ENCODE measurements at places on chromosomes 3 and 15.
A peak's percentile ranks its signal among the peaks of the same experiment; 100 is the strongest.

DNA sequence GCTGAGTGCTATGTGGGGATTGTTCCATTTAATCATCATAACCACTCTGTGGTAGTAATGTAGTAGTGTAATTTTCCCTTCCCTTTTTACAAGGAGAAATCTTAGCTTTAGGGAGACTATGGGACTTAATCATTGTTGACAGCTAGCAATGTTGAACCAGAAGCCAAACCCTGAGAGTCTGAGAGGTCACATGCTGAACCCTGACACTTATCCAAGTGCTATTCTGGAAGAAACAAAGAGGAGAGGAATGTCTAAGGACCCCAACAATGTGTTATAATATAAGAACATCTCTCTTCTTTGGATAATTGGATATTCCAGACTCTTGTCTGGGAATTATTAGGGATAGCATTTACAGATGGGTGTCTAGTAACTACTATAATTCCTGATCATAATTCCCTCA, 58.4 kb downstream of the GAP43 start:
- H3K27me3 ChIP-seq: no peaks in the 10 kb centered on the region
- peaks cover 9% of the 10 kb centered on the region for H3K4me1 ChIP-seq
- H3K4me3 ChIP-seq: no peak overlapping the region
- DNase-seq: no peak

DNA sequence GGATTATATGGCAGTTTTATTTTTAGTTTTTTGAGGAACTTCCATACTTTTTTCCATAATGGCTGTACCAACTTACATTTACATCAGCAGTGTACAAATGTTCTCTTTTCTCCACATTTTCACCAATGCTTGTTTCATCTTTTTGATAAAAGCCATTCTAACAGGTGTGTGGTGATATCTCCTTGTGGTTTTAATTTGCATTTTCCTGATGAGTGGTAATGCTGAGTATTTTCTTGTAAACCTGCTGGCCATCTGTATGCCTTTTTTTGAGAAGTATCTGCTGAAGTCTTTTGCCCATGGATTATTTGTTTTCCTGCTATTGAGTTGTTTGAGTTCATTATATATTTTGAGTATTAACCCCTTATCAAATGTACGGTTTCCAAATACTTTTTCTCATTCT, 50.6 kb downstream of the RPL39L start:
- H3K36me3 ChIP-seq: no peaks in the 10 kb centered on the region
- H3K27me3 ChIP-seq: no peaks in the 10 kb centered on the region
- H3K4me3 ChIP-seq: no peak overlapping the region
- no peak for DNase-seq
- H3K4me1 ChIP-seq: peaks cover 34% of the 10 kb centered on the region

DNA sequence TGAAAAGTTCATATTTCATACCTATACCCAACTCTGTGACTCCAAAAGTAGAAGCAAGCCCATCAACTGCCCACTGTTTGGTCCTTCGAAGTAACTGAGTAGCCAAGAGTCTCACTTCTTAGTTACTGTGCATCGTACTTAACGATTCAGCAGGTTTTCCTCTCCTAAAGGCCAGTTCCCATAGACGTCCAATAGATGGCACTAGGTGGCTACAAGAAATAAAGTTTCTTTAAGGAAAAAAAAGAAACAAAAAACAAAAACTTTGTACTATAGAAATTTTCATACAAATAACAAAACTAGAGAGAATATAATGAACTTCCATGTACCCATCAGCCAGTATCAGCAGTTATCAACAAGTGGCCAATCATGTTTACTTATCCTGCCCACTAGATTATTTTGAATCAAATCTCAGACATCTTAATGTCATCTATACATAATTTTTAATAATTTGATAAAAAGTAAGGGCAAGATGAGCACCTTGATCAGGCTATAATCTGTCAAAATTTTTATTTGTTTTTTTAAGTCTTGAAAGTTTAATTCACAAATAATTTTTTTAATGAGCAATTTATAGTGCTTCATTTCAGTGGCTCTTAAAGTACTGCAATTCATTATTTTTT, 63.8 kb upstream of the ACP3 start:
- H3K36me3 ChIP-seq: no peaks in the 10 kb centered on the region
- no peak overlapping the region for H3K27ac ChIP-seq
- H3K27me3 ChIP-seq: no peaks in the 10 kb centered on the region
- H3K4me1 ChIP-seq: no peaks in the 10 kb centered on the region
- no peak for DNase-seq
- no peak overlapping the region for H3K4me3 ChIP-seq

- H3K27me3 ChIP-seq: no peaks in the 10 kb centered on the region
- no peak overlapping the region for H3K27ac ChIP-seq
- no peaks in the 10 kb centered on the region for H3K4me1 ChIP-seq
- no peak for DNase-seq
- H3K36me3 ChIP-seq: no peaks in the 10 kb centered on the region
Observed at GRCh38 chr3:170055209-170055608, 17.4 kb downstream of the GPR160 start.

DNA sequence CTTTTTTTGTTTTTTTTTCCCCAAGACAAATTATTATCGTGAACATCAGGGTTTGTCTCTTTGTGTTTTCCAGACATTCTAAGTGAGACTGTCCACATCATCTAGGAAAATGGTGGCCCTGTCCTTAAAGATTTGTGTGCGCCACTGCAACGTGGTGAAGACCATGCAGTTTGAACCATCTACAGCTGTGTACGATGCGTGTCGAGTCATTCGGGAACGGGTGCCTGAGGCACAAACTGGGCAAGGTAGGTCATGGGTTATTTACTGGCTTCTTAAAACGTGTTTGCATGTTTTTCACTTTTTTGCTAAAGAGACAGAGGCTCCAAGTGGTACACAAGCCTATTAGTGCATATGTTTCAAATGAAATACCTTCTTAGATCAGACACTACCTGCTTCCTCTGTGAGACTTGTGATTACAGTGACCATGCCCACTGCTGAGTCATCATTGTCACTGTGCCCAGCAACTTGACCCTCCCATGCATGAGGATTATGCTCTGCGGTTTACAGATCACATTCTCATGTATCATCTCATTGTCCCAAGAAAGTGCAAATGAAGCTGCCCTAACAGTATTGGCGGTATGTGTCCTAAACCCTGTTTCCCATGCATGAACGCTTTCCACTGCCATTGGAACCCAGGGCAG, 395.2 kb upstream of the TPM1 start:
- peaks cover 3% of the 10 kb centered on the region for H3K36me3 ChIP-seq
- no peaks in the 10 kb centered on the region for H3K27me3 ChIP-seq
- no peak overlapping the region for H3K4me3 ChIP-seq
- no peak for DNase-seq

- peaks cover 24% of the 10 kb centered on the region for H3K4me1 ChIP-seq
- peak; percentile 87 for DNase-seq
- H3K27ac ChIP-seq: peak within 1 kb of the TSS; percentile 99
- peak within 1 kb of the TSS; percentile 90 for H3K4me3 ChIP-seq
- H3K36me3 ChIP-seq: no peaks in the 10 kb centered on the region
- H3K27me3 ChIP-seq: no peaks in the 10 kb centered on the region
Observed at GRCh38 chr3:126180477-126181397, at the start of gene ALDH1L1. Gene ALDH1L1, minus strand, starts transcription at chr3:126180586. Its CDS starts 19,607 bp downstream, at chr3:126160979.

DNA sequence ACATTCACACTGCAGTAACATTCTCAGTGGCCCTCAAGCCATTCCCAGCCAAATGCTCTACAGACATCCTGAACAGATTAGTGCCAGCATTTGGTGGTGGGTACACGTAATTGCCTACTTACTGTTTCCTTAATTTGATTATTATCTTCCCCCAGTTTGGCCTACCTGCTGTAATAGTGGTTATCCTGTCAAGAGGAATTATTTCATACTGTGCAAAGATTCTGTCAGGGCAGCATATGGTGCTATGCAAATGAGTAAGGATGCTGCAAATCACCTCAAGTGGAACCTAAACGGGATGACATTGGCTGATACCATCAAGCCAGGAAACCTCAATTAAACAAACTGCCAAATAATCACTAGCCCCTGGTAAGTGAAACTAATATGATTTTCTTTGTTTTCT, 88.7 kb downstream of the SEMA6D start:
- no peaks in the 10 kb centered on the region for H3K4me1 ChIP-seq
- no peaks in the 10 kb centered on the region for H3K27me3 ChIP-seq
- H3K36me3 ChIP-seq: no peaks in the 10 kb centered on the region
- no peak for DNase-seq
- no peak overlapping the region for H3K27ac ChIP-seq

DNA sequence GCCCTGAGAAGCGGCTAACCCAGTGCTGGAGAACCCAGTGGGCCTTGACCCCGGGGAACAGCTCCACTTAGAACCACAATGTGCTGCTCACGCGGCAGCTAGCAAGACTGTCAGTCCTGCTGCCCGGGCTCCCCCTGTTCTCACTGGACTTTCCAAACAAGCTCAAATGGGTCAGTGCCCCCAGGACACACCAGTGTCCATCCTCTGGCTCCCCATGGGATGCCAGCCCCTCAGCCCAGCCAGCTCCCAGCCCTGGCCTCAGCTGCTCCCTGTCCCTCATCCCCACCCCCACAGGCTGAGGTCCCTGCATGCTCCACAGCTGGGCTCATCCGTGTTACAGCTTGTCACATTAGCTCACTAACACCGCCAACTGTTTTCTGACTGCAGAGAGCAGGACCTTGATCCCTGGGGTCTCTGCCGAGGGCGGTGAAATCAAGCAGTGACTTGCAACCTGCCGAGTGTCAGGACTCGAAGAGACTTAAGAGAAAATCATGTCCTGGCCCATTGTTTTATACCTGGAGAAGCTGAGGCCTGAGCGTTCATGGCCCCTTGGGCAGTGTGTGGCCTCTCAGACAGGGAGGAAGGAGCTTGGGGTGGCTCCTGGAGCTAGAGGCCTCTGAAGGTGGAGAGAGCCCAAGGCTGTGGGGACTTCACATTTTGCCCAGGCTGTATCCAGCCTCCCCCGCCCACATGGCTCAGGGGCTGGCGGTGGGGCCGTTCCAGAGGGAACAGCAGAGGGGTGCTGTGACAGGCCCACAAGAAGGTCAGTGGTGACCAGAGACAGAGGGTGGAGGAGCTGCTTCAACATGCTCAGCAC, 157.5 kb downstream of the MEGF11 start:
- H3K36me3 ChIP-seq: no peaks in the 10 kb centered on the region
- no peak overlapping the region for H3K27ac ChIP-seq
- H3K4me3 ChIP-seq: no peak overlapping the region
- no peaks in the 10 kb centered on the region for H3K27me3 ChIP-seq
- H3K4me1 ChIP-seq: no peaks in the 10 kb centered on the region
- DNase-seq: no peak

- H3K27ac ChIP-seq: no peak overlapping the region
- H3K27me3 ChIP-seq: no peaks in the 10 kb centered on the region
- H3K4me1 ChIP-seq: peaks cover 6% of the 10 kb centered on the region
- H3K4me3 ChIP-seq: no peak overlapping the region
Observed at GRCh38 chr3:52402706-52403270, 42.1 kb downstream of the SEMA3G start.

GRCh38 chr3:188269040-188269439, 115.1 kb downstream of the LPP start:
- H3K4me1 ChIP-seq: peaks cover 57% of the 10 kb centered on the region
- H3K27ac ChIP-seq: peak overlapping the region; percentile 99
- H3K4me3 ChIP-seq: no peak overlapping the region
- H3K36me3 ChIP-seq: no peaks in the 10 kb centered on the region

GRCh38 chr3:188667926-188668325, 503.8 kb upstream of the TPRG1 start:
- H3K27me3 ChIP-seq: no peaks in the 10 kb centered on the region
- no peak overlapping the region for H3K27ac ChIP-seq
- H3K4me3 ChIP-seq: no peak overlapping the region
- DNase-seq: no peak
- no peaks in the 10 kb centered on the region for H3K36me3 ChIP-seq

GRCh38 chr3:20280257-20280656, 94.3 kb upstream of the SGO1 start:
- no peak overlapping the region for H3K4me3 ChIP-seq
- H3K27ac ChIP-seq: no peak overlapping the region
- DNase-seq: no peak
- no peaks in the 10 kb centered on the region for H3K27me3 ChIP-seq

DNA sequence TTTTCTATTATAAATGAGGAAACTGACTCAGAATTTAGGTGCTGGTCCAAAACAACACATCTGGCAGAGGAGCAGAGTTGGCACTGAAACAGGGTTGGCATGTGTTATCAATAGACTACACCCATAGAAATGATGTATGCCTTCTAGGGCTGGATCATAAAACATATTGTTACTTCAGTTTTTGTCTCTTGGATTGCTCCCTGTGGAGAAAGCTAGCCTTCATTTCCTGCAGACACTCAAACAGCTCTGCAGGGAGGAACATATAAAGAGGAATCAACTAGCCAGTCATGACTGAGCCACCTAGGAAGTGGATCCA, 507 bp upstream of the MRPL3 start:
- no peaks in the 10 kb centered on the region for H3K27me3 ChIP-seq
- H3K4me3 ChIP-seq: peak overlapping the region; percentile 95
- H3K36me3 ChIP-seq: peaks cover 4% of the 10 kb centered on the region
- H3K4me1 ChIP-seq: peaks cover 22% of the 10 kb centered on the region
- no peak for DNase-seq
- H3K27ac ChIP-seq: peak overlapping the region; percentile 81

DNA sequence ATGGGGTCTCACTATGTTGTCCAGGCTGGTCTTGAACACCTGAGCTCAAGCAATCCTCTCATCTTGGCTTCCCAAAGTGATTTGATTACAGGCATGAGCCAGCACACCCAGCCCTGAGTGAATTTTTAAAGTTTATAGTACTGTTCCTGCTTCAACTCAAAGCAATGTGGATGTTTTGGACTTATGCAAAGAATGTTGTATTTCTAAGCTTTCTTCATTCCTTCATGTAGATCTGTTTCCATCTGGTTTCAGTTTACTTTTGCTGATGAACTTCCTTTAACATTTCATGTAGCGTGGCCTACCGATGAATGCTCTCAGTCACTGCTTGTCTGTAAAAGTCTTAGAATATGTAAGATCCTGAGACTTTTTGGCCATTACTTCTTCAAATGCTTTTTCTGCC, 23.2 kb downstream of the NRG4 start:
- H3K4me1 ChIP-seq: no peaks in the 10 kb centered on the region
- H3K27ac ChIP-seq: no peak overlapping the region
- H3K36me3 ChIP-seq: no peaks in the 10 kb centered on the region
- no peaks in the 10 kb centered on the region for H3K27me3 ChIP-seq
- DNase-seq: no peak

DNA sequence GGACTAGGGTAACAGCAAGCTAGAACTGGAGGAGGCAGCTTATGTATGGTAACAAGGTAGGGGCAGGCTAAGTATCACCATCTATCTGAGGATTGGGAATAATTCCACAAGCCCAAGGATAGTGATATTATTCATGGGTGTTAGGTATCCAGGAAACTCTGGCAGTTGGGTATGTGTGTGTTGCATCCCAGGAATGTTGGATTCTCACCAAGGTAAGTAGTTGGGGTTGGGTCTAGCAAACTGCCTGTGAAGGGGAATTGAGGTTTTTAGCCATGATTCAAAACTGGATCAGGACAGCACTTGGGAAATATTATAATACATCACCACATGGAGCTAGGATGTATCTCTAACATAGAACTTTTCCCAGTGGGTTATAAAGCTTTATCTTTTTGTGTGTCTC, 626.4 kb upstream of the GOLIM4 start:
- no peak overlapping the region for H3K4me3 ChIP-seq
- H3K36me3 ChIP-seq: no peaks in the 10 kb centered on the region
- no peaks in the 10 kb centered on the region for H3K27me3 ChIP-seq
- no peaks in the 10 kb centered on the region for H3K4me1 ChIP-seq
- DNase-seq: no peak
- H3K27ac ChIP-seq: no peak overlapping the region
